Fibroblast of lung (primary cell): ENCODE measurements at places on chromosomes 11 and 22.

- no peak for DNase-seq
Measured at GRCh38 chr11:57303280-57303989, 21.3 kb downstream of the TNKS1BP1 start.

DNA sequence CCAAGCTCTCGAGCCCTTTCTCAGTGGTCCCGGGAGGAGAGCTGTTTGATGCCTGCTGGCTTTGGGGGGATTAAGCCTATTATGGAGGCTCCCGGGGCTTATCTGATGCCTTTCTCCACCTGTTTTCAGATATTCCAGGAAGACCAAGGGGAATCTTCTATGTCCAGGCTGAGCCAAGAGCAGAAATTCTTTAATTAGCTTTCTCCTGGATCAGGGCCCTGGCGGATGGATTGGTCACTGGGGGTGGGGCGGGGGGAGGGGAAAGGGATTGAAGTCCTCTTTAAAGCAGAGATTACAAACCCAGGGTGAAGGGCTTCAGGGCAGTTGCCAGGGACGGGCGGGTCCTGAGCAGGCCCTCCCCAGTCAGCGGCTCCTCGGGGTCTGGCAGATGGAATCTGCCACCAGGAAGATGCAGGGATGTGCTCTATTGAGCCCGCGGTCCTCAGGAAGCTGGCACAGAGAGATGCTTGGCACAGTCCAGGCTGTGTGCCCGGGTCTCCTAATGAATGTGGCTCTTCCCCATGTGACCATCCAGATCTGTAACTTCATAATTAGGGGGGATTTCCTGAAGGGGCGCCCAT is 33.6 kb downstream of the MACROD1 start:
- DNase-seq: no peak

DNA sequence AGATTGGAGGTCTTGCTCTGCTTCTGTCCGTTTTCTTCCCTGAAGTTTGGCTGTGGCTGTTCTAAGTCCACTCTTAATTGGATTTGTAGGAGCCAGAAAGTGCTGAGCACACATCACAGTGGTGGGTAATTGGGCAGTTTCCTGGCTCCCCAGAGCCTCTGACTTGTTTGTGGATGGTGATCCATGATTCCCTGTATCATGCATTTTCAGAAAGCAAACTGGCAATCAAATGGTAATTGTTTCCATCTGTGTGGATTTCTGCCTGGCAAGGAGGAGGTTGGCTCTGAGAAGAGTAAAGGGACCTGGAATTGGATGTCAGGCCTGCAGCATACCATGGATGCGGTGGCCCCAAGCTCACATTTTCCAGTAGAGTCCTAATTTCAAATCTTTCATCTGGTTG is 49.5 kb downstream of the PPFIBP2 start:
- DNase-seq: no peak

DNA sequence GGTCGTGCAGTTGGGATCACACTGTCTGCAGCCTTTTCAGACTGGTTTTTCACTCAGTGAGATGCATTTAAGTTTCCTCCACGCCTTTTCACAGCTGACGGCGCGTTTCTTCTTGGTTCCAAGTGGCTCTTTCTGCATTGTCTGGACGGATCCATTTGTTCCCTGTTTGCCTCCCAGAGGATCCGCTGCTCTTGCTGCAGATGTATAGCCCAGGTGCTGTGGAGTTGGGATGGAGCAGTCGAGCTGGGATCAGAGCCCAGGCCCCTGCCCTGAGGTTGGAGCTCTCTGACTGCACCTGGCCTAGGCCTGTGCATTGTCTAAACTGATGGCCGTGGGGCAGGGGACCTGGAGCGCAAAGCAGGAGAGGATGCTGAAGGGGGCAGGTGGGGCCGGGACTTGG is 51.6 kb downstream of the PARVB start:
- DNase-seq: no peak

DNA sequence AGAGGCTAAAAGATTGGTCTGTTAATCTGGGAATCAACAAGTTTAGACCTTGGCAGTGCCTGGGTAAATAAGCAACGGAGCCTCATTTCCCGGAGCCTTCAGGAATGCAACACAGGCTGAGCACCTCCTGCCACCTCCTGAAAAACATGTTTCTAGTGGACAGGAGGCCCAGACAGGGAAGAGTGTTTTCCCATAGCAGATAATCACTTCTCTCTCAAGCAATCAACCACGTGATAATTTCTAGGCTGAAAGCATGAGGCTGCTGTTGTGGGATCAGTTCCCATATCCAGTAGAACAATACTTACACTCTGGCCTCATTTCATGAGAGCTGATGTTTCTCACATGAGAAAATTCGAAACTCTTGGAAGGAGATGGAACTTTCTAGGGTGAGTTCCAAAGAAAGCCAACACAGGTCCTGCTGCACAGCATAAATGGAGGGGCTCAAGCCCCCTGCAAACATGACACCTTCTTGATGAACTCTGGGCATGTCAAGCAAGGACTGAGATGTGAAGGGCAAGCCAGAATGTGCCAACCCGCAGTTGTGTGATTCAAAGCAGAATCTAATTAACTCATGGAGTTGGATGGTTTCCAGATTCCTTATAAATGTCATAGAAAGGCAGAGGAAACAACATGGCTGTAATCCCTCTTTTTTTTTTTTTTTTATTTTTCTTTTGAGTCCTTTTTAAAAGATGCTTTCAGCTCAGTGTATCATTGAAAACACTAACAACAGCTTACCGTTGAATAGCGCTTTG is 228.5 kb upstream of the SESN3 start:
- peak; percentile 33 for DNase-seq

DNA sequence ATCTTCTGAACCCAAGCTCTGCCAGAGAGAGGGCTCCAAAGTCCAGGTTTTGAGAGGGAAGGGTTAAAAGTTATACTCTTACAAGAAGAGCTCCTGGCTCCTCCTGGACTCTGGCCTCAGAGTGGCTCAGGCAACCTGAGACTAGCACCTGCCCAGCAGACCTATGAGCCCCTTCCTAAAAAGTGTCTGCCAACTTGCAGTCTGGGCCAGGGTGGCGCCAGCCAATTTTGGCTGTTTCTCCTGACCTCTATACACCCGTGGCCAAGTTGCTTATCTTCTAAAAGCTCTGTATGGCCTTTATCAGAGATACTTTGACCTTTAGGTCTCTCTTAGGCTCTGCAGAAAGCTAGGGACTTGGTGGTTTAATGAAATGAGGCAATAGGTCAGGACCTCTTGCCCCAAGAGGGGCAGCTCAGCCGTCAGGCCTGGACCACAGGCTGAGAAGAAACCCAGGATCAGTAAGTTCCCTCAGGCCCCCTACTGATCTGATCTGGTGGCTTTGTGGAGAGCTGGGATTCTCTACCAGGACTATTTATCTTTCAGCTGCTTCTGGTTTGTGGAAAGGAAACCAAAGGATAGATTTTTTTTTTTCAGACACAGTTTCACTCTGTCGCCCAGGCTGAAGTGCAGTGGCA is 10.3 kb upstream of the UCP3 start:
- peak; percentile 3 for DNase-seq

DNA sequence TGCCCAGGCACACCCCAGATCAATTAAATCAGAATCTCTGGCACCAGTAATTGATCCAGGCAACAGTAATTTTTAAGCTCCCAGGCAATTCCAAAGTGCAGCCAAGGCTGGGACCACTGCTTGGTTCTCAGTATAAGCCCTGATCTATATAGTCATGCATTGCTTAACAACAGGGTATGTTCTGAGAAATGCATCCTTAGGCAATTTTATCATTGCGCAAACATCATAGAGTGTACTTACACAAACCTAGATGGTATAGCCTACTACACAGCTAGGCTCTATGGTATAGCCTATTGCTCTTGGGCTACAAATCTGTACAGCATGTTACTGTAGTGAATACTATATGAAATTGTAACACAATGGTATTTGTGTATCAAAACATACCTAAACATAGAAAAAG is 651 bp upstream of the C11orf42 start:
- DNase-seq: peak; percentile 17

DNA sequence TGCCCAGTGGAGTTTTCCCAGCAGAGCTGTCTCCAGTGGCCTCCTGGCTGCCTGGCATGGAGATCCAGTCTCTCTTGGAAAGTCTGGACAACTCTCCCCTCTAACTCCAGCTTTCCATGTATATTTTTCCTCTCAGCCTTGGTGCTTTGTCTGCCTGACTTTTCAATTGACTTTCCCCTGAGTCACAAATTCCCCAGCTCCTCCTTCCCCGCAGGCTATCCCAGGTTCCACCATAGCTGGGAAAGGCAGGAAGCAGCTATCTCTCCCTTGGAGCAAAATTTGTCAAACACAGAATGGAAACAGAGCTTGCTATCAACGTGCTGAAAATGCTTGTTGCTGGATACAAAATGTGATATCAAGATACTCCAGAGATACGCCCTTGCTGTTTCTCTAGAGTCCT is 384.8 kb downstream of the TMEM135 start:
- no peak for DNase-seq

GRCh38 chr22:46634011-46634699 is 14.0 kb downstream of the GRAMD4 start:
- DNase-seq: peak; percentile 21

DNA sequence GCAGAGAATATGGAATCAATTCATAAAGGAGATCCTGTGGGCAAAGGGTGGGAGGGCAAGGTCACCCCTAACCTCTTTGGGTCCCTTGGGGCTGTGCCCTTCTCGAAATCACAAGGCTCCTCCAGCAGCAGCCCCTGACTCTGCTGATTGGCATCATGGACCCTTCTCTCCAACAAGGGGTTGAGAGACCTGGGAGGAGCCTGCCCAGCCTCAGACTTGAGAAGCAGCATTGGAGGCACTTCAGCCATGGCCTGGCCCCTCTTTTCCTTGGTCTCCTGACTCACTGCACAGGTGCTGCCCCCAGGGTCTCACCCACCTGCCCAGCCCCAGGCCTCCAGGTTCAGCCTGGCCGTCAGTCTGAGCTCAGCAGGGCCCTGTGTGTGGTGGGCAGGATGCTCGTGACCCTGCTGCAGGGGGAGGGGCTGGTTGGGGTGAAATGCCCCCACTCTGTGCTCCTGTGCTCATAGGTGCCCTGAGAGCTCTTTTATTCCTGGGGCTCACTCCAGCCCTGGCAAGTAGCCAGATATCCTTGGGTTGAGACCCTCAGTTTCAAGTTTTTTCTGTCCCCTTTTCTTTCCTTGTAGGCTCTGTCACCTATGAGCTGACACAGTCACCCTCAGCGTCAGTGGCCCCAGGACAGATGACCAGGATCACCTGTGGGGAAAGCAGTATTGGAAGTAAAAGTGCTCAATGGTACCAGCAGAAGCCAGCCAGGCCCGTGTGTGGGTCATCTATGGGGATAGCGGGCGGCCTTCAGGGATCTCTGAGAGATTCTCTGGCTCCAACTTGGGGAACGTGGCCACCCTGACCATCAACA is 110.8 kb downstream of the GGTLC2 start:
- DNase-seq: no peak

- DNase-seq: no peak
Measured at GRCh38 chr22:29190918-29191317, 14.8 kb upstream of the EMID1 start.

DNA sequence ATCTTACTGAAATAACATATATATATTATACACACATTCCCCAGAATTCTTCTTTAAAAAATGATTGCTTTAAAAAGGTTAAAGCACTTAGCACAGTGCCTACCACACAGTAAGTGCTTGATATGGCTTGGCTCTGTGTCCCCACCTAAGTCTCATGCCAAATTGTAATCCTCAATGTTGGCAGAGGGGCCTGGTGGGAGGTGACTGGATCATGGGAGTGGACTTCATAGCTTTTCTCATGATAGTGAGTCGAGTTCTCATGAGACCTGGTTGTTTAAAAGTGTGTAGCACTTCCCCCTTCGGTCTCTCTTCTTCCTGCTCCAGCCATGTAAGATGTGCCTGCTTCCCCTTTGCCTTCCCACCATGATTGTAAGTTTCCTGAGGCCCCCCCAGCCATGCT is 6.2 kb downstream of the CRYAB start:
- DNase-seq: no peak

- peak; percentile 84 for DNase-seq
Measured at GRCh38 chr11:12123799-12124198, 13.4 kb downstream of the MICAL2 start.

DNA sequence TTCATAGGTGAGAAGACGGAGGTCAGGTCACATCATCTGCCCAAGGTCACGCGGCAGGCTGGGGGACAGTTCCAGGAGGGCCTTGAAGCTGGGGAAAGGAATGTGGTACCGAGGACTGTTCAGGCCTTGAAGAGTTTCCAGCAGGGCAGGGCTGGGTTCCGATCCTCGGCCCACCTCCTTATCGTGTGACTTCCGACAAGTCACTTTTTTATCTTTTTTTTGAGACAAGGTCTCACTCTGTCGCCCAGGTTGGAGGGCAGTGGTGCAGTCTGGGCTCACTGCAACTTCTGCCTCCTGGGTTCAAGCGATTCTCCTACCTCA is 623 bp downstream of the NDUFS8 start:
- peak; percentile 29 for DNase-seq

DNA sequence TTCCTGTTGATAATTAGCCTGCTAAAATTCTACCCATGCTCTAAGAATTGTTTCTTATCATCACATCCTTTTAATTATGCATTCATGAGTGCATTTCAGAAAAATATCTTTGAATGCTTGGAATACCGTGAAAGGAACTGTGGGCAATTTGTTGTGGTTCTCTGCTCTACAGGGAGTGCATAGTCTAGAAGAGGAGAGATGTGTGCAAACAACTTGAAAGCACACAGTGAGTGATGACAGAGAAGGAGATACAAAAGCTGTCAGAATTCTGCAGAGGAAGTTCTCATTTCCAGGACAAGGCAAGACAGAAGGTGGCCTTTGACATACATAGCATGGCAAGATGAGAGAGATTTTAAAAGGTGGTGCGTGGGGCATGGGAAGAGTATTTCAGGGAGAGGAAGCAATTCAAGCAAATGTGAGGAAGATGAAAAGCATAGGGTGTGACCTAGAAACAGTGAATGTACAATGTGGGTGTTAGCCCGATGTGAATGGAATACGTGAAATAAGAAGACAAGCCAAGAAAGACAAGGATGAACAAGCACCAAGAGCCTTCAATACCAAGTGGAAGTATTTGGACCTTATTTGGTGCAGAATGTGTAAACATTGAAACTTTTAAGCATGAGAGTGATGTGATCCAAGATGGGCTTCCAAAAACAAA is 5.0 kb downstream of the MMP8 start:
- DNase-seq: no peak

DNA sequence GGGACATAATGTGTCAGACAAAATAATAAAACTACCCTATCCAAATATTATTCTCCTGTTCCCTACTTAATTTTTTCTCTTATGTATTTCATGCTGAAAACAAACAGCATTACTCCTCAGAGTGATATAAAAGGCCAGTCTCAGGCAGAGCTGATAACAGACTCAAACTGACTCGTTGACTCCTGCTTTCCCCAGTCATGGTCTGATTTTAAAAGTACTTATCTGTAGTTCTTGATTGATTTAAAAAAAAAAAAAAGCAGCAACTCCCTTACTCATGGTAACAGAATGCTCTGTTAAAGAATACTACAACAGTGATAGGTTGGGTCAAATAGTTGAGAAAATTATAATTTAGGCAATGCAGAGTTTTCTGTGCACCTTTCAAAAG is 90.3 kb upstream of the BARX2 start:
- no peak for DNase-seq

GRCh38 chr11:83663446-83663845 is 377.3 kb upstream of the CCDC90B start:
- peak; percentile 71 for DNase-seq
